ENCODE measurements at places on chromosomes 2 and 18.
A peak's percentile ranks its signal among the peaks of the same experiment; 100 is the strongest.

- DNase-seq, result no peak
These were observed 25.4 kb downstream of the SLC40A1 start for GRCh38 chr2:189555232-189555631.

DNA sequence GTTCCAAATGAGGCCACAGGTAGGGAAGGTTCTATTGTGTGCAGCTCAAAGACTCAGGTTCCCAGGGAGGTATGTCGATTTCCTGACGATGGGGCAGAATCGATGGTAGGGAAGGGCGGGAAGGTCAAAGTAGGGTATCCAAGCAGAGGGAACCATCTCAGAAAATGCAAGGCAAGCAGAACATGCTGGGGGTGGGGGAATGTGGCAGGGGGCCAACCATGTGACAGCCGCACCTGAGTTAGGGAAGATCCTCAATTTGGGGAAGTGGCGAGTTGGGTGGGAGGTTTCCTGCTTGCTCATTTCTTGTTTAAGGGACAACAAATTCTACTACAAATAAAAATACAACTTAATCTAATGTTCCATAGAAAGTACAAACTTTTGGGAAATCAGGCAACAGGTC is 21.7 kb upstream of the GRP start:
- DNase-seq, result no peak

DNA sequence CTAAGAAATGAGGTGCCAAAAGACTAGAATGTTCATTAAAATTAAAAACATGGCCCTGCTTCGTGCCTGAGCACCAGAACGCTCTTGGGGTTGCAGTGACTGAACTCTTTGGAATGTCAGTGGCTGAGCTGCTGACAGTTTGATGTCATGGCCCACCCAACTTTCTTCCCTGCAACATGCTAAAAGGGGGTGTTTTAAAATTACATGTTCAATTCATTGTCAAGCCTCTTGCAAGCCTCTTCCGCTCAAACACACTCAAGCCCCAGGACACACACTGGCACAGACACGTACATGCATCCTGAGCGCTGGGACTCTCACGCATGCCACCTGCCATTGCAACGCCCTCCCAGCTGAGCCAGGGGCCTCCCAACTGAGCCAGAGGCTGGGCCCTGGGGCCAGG is 12.6 kb downstream of the RUFY4 start:
- no peak for DNase-seq

- DNase-seq, result no peak
These were observed 1.9 kb downstream of the MAP4K3 start for GRCh38 chr2:39435234-39435633.

GRCh38 chr2:214310319-214310718 is 100.5 kb upstream of the VWC2L start:
- DNase-seq, result no peak

DNA sequence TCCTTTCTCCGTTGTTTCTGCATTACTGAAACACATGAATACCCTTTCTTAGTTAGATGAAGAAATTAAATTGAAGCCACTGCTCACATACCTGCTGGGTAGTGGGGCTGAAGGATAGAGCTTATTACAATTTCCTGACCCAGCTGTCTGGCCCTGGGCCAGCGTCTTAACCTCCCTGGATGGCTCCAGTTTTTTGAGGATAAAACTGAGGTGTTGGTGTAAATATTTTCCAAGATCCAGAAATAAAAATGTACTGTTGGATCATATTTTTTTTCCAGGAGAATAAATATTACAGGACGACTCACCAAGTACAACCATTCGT is 3.5 kb downstream of the RNF144A start:
- DNase-seq, result no peak

DNA sequence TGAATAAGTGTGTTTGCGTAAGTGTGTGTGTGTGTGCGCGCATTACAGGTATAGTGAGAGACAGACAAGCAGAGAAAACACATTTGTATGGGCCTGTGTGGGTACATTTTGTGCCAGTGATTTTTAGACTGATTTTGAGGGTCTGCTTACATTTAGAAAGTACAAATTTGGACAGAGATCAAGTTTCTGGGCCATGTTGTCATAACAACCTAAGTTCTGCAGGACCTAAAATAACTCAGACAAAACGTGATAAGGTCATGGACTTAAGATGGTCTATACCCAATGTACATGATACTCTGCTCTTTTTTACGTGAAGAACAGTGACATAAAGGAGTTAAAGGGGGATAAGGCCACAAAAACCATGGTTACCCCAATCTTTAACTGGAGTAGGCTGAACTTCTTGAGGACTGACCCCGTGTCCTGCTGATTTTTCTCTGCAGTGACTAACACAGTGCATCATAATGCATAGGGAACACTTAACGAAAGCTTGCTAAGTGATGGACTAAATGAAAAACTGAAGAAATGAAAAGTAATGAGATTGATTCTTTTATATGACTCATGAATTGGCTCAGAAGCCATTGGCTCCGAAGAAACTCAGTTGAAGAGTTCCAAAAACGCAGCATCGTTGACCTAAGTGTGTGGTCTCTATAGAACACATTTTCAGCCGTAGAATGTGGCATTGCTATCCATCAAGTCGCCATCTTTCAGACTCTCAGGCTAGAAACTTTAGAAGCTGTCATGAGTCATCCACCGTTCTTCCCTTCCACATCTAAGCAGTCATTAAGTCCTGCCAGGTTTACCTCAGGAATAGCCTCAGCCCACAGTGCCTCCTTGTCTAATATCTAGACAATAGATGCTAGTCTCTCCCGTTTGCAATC is 61.6 kb upstream of the NCOA1 start:
- DNase-seq, result no peak

- no peak for DNase-seq
These were observed 49.7 kb upstream of the RASGRP3 start for GRCh38 chr2:33426666-33427231.

GRCh38 chr2:84782717-84783442 is 98.0 kb downstream of the TRABD2A start:
- DNase-seq, result peak; percentile 7

- no peak for DNase-seq
These were observed 11.2 kb downstream of the COPS8 start for GRCh38 chr2:237096911-237097310.

GRCh38 chr2:7523481-7524120 is 606.4 kb downstream of the RNF144A start:
- no peak for DNase-seq

- no peak for DNase-seq
These were observed 13.5 kb upstream of the CUL3 start for GRCh38 chr2:224598678-224599077.

DNA sequence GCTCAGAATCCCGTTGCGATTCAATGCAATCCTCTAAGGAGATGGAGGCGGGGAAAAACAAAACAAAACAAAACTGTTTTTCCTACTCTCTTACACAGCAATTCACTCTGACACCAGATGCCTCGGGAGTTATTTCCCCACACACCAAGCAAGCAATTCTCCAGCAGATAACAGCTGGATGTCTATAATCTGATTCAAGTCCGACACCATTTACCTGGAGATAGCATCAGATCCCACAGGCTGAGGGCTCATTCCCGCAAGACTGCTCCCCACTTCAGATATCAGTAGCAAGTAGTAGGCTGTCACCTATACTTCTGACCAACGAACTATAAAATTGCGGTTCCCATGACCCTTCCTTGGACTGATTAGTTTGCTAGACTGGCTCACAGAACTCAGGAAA is 58.7 kb downstream of the DTNB start:
- DNase-seq, result no peak

DNA sequence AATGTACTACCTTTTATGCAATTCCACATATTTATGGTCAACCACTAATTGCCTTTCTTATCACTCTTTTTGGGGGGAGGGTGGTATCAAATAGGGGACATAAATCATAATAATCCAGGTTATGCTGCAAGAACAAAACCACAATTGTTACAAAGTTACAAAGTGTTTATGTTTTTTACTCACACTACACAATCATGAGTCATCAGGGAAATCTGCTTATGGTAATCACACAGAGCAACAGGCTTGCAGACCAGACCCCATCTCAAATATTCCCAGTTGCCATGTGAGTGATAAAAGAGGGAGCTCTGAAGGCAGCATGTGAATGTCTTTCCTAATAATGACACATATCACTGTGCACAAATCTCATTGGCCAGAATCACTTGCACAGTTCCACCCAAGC is 304.7 kb upstream of the TMEFF2 start:
- DNase-seq, result no peak

- DNase-seq, result no peak
These were observed 687 bp downstream of the CTDP1 start for GRCh38 chr18:79680100-79680879.

DNA sequence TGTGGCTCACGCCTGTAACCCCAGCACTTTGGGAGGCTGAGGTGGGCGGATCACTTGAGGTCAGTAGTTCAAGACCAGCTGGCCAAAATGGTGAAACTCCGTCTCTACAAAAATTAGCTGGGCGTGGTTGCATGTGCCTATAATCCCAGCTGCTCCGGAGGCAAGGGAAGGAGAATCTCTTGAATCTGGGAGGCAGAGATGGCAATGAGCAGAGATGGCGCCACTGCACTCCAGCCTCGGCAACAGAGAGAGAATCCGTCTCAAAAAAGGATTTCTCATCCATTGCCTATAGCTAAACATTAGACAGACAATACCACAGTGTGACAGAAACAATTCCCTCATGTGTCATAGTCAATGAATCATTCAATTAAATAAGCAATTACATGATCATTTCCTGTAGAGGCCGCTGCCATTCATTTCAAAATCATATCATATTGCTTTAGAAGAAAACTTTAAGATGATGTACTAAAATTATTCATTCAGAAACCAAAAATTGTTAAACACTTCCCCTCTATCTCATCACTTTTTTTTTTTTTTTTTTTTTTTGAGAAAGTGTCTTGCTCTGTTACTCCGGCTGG is 69.5 kb upstream of the TGIF1 start:
- DNase-seq, result no peak

DNA sequence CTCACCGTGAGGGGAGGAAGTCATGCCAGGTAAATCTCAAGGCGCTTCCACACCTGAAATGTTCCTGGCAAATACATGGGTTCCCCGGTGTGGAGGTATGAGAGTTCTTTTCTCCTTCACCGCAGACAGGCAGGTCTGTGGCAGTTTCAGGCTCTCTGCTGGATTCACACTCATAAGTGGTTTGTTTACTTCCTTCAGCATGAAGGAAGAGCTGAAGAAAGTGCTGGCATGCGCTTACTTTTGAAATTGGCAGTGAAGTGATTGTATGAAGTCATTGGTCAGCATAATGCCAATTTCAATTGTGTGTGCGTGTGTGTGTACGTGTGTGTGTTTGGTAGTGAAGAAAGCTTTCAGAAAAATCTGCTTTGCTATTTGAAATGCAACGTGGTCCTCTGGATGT is 43.4 kb downstream of the RNF144A start:
- no peak for DNase-seq

DNA sequence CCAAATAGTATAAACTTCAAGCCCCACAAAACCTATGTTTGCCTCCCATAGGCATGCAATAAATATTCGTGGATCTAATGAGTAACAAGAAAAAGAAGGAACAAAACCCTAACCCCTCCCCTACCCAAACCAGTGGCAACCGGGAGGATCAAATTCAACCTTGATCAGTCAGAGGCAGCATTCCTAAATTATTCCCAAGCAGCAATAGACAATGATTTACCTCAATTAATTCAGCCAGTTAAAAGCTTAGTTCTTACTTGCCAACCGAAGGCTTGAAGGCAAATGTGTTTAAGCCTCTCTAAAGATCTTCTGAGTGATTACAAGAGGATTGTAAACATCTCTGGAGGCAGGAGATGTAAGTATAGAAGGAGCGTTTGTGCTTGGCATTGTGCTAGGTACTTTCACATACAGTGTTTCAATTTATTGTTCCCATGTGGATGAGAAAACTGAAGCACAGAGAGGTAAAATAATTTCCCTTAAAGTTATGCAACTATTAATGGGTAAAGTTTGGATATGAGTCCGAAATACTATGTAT is 197.7 kb downstream of the MTX2 start:
- no peak for DNase-seq

DNA sequence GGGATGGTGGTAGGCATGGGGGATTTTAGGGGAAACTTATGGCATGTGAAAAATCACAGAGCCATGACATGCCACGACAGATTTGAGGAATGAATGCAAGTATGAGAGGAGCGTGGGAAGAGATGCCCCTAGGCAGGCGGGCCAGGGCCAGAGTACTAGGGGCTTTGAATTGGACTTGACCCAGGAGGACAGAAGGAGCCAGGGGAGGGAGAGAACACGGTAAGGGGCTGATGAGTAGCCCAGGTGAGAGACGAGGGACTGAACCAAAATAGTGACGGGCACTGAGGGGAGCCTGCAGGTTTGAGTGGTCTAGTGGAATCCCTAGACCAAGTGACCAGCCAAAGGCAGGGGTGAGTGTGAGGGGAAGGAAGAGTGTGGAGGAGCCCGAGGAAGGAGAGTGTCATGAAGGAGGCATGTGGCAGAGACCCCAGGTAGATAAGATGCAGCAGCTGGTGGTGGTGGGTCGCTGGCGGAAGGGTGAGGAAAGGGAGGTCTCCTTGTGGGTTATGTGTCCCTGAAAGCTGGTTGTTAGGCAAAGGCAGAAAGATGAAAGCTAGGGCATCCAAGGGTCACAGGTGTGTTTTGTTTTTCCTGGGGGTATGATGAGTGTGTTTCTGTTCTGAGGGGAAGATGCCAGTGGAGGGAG is 48.7 kb downstream of the ZBTB7C start:
- DNase-seq, result no peak

- DNase-seq, result peak; percentile 31
These were observed 97.0 kb downstream of the NEB start for GRCh38 chr2:151637271-151637781.
